ENCODE measurements at places on chromosomes 3 and 15.

GRCh38 chr3:156948402-156949210 lies 122.5 kb downstream of the LEKR1 start:
- no peak for DNase-seq

GRCh38 chr15:66092053-66093016 lies 161.2 kb downstream of the MEGF11 start:
- no peak for DNase-seq

GRCh38 chr3:111986800-111987199 lies 8.0 kb downstream of the ABHD10 start:
- DNase-seq: no peak

- no peak for DNase-seq
These were observed 14.5 kb upstream of the CAPN3 start for GRCh38 chr15:42344763-42345162.

DNA sequence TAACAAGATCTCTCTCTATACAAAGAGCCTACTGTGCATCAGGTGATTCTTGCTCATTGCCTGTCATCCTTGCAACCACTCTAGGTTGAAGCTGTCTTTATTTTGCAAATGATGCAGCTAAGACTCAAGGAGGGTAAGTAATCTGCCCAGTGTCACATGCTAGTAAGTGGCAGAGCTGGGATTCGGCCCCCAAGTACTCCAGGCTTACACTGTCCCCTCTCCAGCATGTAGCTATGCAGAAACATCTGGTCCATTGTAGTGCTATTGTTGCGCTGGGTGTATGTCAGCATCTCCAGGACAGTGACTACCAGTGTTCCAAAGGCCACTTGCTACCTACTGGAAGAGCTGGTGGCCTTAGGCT lies 248.9 kb downstream of the SLCO3A1 start:
- no peak for DNase-seq

DNA sequence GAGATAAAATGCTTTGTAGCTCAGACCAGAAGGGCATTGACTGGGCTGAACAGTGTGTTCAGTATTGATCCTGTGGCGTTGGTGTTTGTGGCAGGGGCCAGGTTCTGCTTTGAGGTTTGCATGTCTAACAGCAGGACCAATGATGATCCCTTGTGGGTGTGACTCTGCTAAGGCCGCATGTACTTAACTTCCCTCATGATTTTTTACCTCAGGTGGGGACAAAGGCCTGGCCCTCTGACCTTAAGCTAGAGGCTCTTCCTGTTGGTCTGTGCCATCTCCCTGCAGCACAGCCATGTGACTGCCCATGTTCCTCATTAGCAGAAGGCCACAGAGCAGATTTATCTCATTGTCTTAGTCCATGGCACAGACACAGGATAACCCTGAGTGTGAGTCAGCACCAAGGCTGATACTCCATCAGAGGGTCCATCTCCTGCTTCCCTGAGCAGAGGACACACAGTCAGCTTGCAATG lies 34.3 kb upstream of the BSN start:
- no peak for DNase-seq
